ENCODE measurements at places on chromosomes 4 and X. TPM values are rescaled to one million over a fixed set of nuclear protein-coding genes. Genes with fewer than 3 reads are reported as not detected.
A peak's percentile ranks its signal among the peaks of the same experiment; 100 is the strongest.

- H3K27me3 ChIP-seq: no peaks in the 10 kb centered on the region
- H3K4me1 ChIP-seq: no peaks in the 10 kb centered on the region
- H3K27ac ChIP-seq: no peak overlapping the region
- H3K36me3 ChIP-seq: no peaks in the 10 kb centered on the region
- no peak for DNase-seq
These were observed 398.6 kb upstream of the TECRL start for GRCh38 chr4:64807821-64808220.

DNA sequence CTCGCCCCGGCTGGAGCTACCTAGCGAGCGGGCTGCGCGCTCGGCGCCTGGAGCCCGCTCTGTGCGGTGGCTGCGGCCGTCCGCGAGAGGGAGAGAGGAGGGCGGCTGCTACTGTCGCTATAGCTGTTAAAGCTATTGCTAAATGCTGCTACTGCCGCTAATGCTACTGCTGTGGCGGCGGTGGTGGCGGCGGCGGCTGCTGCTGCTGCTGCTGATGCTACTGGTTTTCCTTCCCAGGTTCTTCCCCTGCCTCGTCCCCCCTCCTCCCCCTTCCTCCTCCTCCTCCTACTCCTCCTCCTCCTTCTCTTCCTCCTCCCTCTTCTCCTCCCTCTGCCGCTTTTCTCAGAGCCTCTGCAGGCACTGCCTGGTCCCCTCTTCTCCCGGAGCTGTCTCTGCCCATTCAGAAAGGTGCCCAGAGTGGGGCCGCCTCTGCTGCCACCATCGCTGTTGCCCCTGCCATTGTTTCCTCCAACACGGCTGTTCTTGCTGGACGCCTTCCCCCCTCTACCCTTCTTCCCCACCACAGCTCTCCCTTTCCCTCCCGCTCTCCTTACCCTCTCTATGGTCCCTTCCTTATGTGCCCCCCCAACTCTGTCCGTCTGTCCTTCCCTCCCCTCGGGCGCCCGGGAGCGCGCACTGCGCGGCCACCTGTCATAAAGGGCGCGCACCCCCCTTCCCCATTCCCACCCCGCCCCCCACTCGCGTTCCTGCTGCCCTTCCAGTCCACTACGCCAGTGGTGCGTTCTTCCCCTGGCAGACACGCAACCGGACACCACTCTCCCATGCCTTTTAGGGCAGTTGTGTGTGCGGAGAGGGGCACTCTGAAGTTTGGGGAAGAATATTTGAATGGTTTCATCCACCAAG lies at the start of gene NEXMIF:
Gene NEXMIF (minus strand): TSS at position 228 of the 864 bp plus-strand sequence.
- H3K4me1 ChIP-seq: peaks cover 2% of the 10 kb centered on the region
- no peaks in the 10 kb centered on the region for H3K36me3 ChIP-seq
- H3K27ac ChIP-seq: no peak within 1 kb of the TSS
- H3K27me3 ChIP-seq: peaks cover 10% of the 10 kb centered on the region

The PRICKLE3 gene
- total RNA-seq: 2.3 TPM

DNA sequence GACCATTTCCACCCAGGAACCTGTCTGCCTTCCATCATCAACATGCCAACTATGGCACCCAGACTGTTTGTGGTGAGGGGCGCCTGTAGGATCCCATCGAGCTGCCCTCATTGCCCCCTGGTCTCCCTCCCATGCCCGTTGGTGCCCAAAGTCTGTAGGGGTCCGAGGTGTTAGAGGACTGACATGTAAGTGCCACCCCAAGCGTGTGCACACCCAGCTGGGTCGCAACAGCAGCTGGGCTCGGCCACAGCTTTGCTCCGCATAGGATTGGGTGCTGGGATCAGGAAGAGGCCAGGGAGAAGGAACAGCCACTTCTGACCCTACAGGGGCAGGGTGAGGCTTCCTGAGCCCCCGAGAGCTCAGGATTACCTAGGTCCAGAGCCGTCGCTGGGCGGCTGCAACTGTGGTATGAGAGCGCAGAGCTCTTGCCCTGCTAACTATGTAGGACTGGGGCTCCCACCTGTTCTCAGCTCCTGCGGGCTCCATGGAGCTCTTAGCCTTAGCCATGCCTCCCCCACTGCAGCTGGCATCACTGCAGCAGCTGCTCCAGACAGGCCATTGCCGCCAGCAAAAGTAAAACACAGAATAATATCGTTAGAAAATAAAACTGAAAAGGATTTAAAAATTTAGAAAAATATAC lies 1160.3 kb downstream of the FSTL5 start:
- no peak overlapping the region for H3K27ac ChIP-seq
- H3K36me3 ChIP-seq: no peaks in the 10 kb centered on the region
- H3K4me1 ChIP-seq: no peaks in the 10 kb centered on the region
- no peak for DNase-seq
- H3K4me3 ChIP-seq: no peak overlapping the region
- H3K27me3 ChIP-seq: no peaks in the 10 kb centered on the region

DNA sequence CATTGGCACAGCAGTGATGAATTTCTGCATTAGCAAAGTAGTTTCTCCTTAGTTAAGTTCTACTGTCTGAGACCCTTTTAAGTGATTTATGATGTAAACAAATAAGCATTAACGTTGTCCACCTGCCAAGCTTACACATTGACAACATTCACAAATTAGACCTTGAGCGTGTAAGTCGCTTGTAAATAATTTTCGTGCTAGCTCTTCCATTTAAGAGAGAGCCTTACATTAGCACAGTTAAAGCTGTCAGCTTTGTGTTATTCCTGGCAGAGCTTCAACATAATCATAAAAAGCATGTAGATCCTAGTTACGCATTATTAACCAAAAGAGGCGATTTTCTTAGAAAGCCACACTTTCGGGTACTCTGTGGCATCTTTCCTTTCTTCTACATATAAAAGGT lies 127.7 kb downstream of the DCTD start:
- no peaks in the 10 kb centered on the region for H3K36me3 ChIP-seq
- no peak for DNase-seq
- no peaks in the 10 kb centered on the region for H3K27me3 ChIP-seq
- no peak overlapping the region for H3K4me3 ChIP-seq
- H3K4me1 ChIP-seq: no peaks in the 10 kb centered on the region

The MTMR8 gene
- total RNA-seq: 2.3 TPM

The MAB21L2 gene
- total RNA-seq: not detected

- DNase-seq: no peak
- no peaks in the 10 kb centered on the region for H3K36me3 ChIP-seq
- H3K4me1 ChIP-seq: peaks cover 4% of the 10 kb centered on the region
These were observed 28.6 kb downstream of the SLC16A2 start for GRCh38 chrX:74449937-74450330.

DNA sequence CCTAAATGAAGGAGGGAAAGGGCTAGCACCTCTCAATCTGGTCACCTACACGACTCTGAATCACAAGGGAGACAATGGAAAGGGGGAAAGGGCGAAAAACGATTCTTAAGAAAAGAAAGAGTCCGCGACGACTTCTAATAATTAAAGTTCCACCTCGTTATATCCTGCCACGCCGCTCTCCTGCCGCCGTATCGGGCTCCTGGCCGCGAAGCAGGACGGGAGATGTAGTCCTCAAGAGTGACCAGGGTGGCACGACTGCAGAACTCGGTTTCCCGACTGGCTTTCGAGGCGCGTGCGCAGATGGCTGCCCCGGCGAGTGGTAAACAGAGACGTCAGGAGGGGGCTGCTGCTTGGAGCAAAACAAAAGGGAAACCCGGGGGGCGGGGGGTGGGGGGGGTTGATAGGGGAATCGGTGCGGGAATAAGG lies at the start of gene FOXO4:
Gene FOXO4 (plus strand): TSS at position 297 of the 426 bp plus-strand sequence. CDS start 678 bp downstream, outside the sequence.
- DNase-seq: peak; percentile 85
- peaks cover 37% of the 10 kb centered on the region for H3K4me1 ChIP-seq
- H3K36me3 ChIP-seq: no peaks in the 10 kb centered on the region
- peak within 1 kb of the TSS; percentile 83 for H3K4me3 ChIP-seq

GRCh38 chr4:107631560-107631959 lies 88.5 kb downstream of the PAPSS1 start:
- H3K27me3 ChIP-seq: no peaks in the 10 kb centered on the region
- no peak for DNase-seq
- no peaks in the 10 kb centered on the region for H3K4me1 ChIP-seq
- H3K4me3 ChIP-seq: no peak overlapping the region

Measured in CD4-positive, alpha-beta T cell (primary cell).